ENCODE measurements at places on chromosomes 1 and 21. TPM values are rescaled to one million over a fixed set of nuclear protein-coding genes. Genes with fewer than 3 reads are reported as not detected.

LIN28A gene
- 1.4 TPM for total RNA-seq

SLC2A5 gene
- 8.8 TPM for total RNA-seq

CHAF1B gene
- total RNA-seq = 2.2 TPM

SPRR2A gene
- not detected for total RNA-seq

GJB3 gene
- 6.3 TPM for total RNA-seq

MAP3K7CL gene
- 5.8 TPM for total RNA-seq

ZNF362 gene
- total RNA-seq = 39.9 TPM

MATN1 gene
- 0.12 TPM for total RNA-seq

NUAK2 gene
- total RNA-seq = 6.7 TPM

CYP4Z1 gene
- total RNA-seq = not detected

CACNA1E gene
- 0.63 TPM for total RNA-seq

KIFAP3 gene
- 29.5 TPM for total RNA-seq

DRAXIN gene
- total RNA-seq = 0.12 TPM

OLIG1 gene
- total RNA-seq = not detected

KCNK1 gene
- total RNA-seq = 24.5 TPM

LENEP gene
- total RNA-seq = not detected

CD84 gene
- 11.9 TPM for total RNA-seq

TSNAX gene
- total RNA-seq = 31.7 TPM

HP1BP3 gene
- 240 TPM for total RNA-seq

AMPD1 gene
- total RNA-seq = not detected

AUNIP gene
- total RNA-seq = 0.26 TPM

PALMD gene
- 5.9 TPM for total RNA-seq

GFI1 gene
- 3.0 TPM for total RNA-seq

KCNA2 gene
- 1.8 TPM for total RNA-seq

CCDC30 gene
- 8.4 TPM for total RNA-seq

KRTAP25-1 gene
- total RNA-seq = not detected

CHRM3 gene
- total RNA-seq = 4.4 TPM

VAV3 gene
- 2.4 TPM for total RNA-seq

OLIG2 gene
- total RNA-seq = not detected

OR2M3 gene
- total RNA-seq = not detected

ITGB2 gene
- 84.5 TPM for total RNA-seq

CSMD2 gene
- 6.5 TPM for total RNA-seq

ADAMTS5 gene
- total RNA-seq = 4.1 TPM

KCNH1 gene
- 1.4 TPM for total RNA-seq

EXTL2 gene
- 12.8 TPM for total RNA-seq

CFHR3 gene
- total RNA-seq = 0.49 TPM

FYB2 gene
- total RNA-seq = not detected

PEF1 gene
- total RNA-seq = 66.3 TPM

TNFRSF8 gene
- 2.3 TPM for total RNA-seq

SLC25A34 gene
- total RNA-seq = 10.1 TPM

CDKN2C gene
- 9.0 TPM for total RNA-seq

WDR77 gene
- total RNA-seq = 25.6 TPM

TCHH gene
- total RNA-seq = 0.09 TPM

MAP3K6 gene
- 50.9 TPM for total RNA-seq

ERICH3 gene
- total RNA-seq = 0.09 TPM

HLX gene
- total RNA-seq = 9.8 TPM

TSTD1 gene
- 70.9 TPM for total RNA-seq

LCE1B gene
- not detected for total RNA-seq

RASSF5 gene
- 49.5 TPM for total RNA-seq

CHIA gene
- total RNA-seq = 0.23 TPM

KIF26B gene
- total RNA-seq = 0.32 TPM

OPN3 gene
- total RNA-seq = 13.0 TPM

C21orf58 gene
- 4.4 TPM for total RNA-seq

PSMA5 gene
- 58.5 TPM for total RNA-seq

CD164L2 gene
- total RNA-seq = 5.4 TPM

GBP5 gene
- total RNA-seq = 4.2 TPM

Measured in mucosa of gallbladder (tissue), 1 donor.